ENCODE measurements at places on chromosomes 2 and 18.

- DNase-seq: no peak
Measured at GRCh38 chr2:105890856-105891255, 146.1 kb downstream of the NCK2 start.

- peak; percentile 8 for DNase-seq
Measured at GRCh38 chr18:9535430-9535991, 60.2 kb downstream of the RALBP1 start.

GRCh38 chr2:180647621-180648020, 332.8 kb upstream of the UBE2E3 start:
- DNase-seq: no peak

- no peak for DNase-seq
Measured at GRCh38 chr18:51559902-51560287, 362.4 kb upstream of the MEX3C start.

DNA sequence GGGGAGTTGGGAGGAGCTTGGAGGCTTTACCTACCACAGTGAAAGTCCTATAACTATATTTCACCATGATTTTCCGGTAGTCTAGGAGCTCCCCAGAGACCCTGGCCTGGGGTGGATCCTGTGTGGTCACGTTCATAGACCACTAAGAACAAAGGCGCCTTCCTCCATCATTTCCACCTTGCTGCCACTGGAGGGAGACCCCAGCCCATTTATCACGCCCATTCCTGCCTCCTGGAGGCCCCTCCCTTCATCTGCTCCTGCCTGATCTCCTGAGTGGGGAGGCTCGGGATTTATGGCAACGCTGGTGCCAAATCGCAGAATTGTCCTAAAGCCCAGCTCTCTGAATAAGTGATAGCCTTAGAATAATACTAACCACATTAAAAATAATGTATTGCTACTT, 507.6 kb upstream of the SPHKAP start:
- DNase-seq: no peak

DNA sequence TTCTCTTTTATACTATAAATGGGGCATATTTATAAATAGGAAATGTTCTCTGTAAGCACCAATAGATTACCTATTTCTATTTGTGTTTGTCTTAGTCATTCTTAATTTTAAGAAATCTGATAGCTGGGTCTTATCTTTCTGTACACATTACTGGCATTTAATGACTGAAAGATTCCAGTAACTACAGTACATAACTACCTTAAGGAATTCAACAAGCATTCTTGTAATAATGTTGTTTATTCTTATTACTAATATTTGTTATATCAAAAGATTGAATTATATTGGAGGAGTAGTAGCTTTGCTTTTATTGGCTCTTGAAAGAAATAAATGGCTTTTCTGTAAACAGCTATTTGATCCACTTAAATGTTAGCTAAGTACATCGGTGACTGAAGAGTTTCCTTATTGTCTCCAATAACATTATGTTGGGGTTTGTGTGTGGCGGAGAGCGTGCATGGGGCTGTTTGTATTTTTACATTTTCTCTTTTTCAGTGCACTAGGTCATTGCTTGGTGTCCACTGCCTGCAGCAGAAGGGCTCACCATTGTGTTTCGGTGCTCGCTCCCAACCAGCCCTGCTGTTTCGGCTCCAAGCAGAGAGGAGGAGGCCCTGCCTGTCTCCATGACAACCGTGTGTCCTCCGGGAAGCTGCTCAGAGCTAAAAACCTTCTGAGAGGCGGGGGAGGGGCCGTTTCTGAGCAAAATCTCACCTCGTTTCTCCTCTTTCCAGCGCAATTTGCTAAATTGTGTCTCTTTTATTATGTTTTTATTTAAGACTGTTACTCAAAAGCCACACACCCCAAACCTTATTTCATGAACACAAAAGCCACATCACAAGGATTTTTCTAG, 112.5 kb upstream of the SLC38A11 start:
- DNase-seq: peak; percentile 15

DNA sequence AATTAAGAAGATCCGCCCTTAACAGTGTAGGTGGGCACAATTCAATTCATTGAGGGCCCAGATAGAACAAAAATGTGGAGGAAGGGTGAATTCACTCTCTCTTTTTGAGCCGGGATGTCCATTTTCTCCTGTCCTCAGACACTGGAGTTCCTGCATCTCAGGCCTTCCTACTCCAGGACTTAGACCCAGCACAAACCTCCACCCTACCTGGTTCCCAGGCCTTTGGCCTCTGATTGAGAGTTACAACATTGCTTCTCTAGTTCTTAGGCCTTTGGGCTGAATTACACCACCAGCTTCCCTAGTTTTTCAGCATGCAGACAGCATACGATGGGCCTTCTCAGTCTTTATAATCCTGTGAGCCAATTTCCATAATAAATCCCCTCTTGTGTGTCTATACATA, 87.8 kb upstream of the TMEM17 start:
- no peak for DNase-seq

- DNase-seq: no peak
Measured at GRCh38 chr2:162747021-162747420, 91.5 kb downstream of the KCNH7 start.

GRCh38 chr2:142791335-142791734, 86.1 kb upstream of the KYNU start:
- no peak for DNase-seq

GRCh38 chr2:69202327-69202726, 184.7 kb downstream of the GFPT1 start:
- DNase-seq: no peak

DNA sequence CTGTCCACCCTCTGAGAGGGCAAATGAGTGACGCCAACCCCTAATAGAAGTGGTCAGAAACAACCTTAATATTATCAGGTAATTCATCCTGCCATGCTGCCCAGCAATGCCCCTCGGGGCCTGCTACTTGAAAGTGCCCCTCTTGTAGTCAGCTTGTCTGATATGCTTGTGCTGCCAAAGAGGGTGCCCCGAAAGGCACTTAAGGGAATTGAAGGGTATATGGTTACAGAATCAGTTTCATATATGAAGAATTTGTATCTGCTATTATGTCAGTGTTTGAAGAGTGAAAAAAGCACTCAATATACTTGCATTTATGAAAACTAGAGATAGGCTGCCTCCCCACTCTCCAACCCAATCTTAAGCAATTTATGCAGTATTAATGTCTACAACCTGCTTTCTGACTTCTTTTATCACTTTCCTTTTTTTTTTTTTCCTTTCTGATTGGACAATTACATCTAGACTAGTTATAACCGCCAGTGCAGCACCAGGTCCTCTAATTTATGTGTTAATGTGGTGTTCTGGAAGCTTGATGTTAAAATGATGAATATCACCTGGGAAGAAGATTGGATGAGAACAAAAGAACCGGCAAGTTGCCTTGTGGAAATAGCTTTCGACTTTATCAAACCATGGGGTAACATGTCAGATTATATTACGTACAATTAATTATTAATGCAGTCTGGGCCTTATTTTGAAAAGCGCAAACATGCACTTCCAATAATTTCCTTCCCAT, 646.9 kb upstream of the ACVR2A start:
- DNase-seq: no peak

DNA sequence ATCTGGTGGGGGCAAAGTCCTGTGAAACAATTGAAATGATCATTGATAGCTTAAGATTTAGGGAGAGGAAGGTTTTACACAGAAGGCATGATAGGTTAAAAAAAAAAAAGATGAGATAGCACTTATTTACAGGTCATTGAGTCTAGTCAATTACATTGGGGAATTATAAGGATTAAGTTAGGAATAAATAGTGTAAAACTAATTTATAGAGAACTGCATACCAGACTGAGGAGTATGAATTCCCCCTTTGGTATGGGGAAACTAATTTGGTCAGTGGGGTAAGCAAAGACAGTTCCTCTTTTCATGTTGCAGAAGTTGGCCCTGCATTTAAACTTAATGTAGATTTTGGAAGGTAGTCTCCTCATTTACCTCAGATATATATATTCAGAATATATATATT, 10.8 kb downstream of the GLS start:
- DNase-seq: no peak

GRCh38 chr18:80249217-80250093, 2.1 kb upstream of the PARD6G start:
- DNase-seq: no peak

DNA sequence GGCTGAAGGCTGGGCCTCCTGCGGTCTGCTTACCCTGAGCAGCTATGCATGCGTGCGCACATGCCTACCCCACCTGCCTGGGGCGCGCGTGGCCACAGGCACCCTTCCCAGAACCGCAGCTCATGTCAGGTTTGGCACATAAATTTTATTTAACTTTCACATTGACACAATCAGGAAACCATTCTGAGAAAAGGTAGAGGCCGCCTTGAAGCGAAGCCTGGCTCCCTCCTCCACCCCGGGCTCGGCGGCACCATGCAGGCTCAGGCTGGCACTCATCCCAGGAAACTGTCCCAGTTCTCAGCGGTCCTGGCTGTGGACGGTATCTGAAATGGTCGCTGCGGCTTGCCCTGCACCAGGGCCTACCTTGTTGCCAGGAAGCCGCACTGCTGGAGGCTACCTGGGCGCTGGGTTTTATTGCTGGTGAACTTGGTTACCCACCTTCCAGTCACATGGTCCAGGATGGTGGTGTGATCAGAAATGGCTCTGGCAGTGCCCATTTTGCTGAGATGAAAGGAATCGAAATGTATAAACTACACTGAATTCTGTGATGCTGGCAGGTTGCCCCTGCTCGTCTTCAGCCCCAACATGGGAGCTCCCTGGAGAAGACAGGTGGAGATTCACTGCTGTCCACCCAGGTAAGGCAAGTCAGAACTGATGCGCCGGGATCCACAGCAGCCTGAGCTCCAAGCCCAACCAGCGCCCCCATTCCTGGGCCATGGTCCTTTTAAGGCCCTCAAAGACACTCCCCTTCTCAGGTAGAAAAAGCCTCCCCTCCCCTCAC, 25.5 kb downstream of the CHST10 start:
- no peak for DNase-seq

GRCh38 chr2:233846387-233847247, 7.7 kb downstream of the HJURP start:
- no peak for DNase-seq

GRCh38 chr2:142445023-142445422, 314.2 kb upstream of the LRP1B start:
- DNase-seq: no peak

DNA sequence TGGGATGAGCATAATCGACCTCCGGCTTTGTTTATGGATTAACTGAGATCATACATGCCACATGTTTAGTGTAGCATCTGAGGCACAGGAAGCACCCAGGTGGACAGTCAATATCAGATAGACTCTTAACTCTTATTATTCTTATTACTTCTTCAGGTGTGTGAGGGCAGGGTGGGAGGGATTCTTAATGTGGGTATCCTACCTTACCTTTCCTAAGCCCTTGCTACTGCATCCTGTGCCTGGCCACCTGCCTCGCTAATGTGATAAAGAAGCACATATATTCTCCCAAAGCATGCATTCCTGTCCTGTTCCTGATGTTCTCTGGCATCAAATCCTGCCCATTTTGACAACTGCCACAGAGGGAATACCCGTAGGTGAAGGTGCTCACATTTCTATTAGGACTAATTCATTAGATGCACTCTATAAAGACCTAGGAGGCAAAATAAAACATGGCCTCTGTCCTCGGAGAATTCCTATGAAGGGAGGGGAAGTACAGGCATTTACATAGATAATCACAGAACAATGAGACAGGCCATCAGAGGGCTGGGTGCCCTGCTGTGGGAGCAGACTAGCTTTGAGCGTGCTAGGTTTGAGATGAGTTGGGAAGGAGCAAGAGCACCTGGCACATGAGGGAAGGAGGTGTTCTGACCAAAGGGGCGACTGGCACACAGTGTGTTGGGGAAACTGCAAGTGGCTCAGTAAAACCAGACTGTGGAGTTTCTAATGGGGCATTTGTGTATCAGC, 19.5 kb upstream of the CELF4 start:
- no peak for DNase-seq

GRCh38 chr2:149056541-149057255, 18.2 kb downstream of the LYPD6B start:
- no peak for DNase-seq

- DNase-seq: no peak
Measured at GRCh38 chr2:127255721-127256120, 35.6 kb upstream of the CYP27C1 start.

DNA sequence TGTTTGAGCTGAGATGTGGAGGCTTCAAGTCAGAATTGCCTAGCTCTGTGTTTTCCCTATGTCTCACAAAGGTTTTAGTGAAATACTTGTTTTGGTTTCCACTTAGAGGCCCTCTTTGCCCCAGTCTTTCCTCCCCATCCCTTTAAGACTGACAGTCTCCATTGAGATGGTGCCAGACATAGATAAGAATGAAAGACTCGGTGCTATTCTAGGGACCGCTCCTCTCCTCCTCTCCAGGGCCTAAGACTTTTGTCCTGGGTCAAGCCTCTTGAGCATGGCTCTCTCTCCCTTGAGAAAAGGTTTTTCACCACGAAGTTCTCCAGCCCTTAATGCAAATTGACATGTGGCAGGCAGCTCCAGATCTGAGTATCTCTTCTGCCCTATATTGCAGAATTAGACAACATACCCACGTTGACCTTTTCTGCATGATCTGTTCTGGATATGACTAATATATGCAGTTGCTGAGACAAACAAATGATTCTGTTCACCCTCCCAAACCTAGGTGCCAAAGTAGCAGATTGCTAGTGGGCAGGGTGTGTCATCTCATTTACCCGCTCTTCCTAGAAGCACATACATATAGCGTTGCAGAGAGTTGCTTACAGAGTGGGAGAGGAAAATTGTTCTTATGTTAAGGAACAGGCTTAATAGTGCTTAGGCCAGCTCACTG, 47.5 kb upstream of the ACSL3 start:
- no peak for DNase-seq

- no peak for DNase-seq
Measured at GRCh38 chr2:112170495-112170894, 32.3 kb downstream of the FBLN7 start.

DNA sequence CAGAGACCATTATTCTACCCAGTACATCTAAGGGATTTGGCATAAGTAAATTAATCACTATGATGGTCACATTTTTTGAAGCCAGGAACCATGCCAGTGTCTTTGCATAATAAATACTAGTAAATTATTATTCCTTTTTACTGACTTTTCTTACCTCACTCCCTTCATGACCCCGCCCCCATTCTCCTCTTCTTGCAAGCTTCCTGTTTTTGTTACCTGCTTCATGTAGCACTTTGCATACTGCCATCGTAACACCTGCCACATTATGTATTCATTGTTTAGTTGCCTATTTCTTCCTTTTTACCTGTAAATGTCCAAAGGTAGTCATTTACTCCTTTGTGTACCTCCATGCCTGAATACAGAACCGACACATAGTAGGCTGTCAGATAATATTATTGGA, 309.5 kb downstream of the KIAA1328 start:
- no peak for DNase-seq

GRCh38 chr2:219722276-219722879, 94.9 kb downstream of the SLC4A3 start:
- no peak for DNase-seq

Measured in retinal pigment epithelial cell (primary cell).